Adipocyte (in vitro differentiated cells): ENCODE measurements at places on chromosomes 2 and 18.

GRCh38 chr2:171745806-171746205 lies 58.5 kb downstream of the DYNC1I2 start:
- no peak for DNase-seq

- peak; percentile 59 for DNase-seq
Measured at GRCh38 chr2:240586919-240587800, 626 bp downstream of the CAPN10 start.

DNA sequence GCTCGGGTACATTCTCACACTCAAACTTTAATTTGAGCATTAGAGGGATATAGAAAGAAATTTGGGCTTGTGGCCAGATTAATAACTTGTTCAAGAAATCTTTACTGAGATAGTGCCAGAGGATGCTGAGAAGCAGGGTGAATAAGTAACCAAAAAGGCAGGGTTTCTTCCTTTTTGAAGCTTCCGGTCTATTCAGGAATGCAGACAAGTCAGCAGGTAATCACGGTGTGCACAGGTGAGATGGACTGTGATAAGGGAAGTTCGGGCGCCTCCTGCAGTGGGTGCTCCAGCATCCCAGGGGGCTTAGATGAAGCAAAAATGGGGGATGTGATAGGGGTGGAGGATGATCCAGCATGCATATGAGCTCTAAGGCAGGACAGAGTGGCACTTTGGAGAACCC lies 44.9 kb upstream of the CYP1B1 start:
- no peak for DNase-seq

GRCh38 chr2:179348906-179349305 lies 84.3 kb upstream of the SESTD1 start:
- peak; percentile 13 for DNase-seq

- peak; percentile 34 for DNase-seq
Measured at GRCh38 chr18:68520406-68521075, 194.4 kb downstream of the TMX3 start.

DNA sequence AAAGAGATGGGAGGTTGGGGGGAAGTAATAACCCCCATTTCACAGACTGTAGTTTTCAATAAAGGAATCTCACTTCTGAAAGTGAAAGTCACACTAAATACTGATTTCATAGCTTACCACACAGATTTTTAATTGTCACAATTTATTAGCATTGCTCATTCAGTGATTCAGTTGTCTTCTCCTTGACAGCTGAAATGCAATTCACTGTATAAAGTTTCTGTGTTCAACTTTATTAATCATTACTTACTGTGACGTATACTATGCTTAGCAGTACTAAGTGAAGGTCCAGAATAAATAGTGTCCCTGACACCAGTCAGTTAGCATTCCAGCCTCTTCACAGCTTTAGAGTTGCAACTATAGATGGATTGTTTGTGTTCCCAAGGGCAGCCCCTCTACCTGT lies 324.1 kb upstream of the CRIM1 start:
- no peak for DNase-seq
